ENCODE measurements at places on chromosomes 11 and 22.

- DNase-seq = no peak
Measured at GRCh38 chr11:29676993-29677392, 339.8 kb downstream of the KCNA4 start.

GRCh38 chr11:2269601-2270321 is 627 bp downstream of the ASCL2 start:
- DNase-seq = peak; percentile 44

DNA sequence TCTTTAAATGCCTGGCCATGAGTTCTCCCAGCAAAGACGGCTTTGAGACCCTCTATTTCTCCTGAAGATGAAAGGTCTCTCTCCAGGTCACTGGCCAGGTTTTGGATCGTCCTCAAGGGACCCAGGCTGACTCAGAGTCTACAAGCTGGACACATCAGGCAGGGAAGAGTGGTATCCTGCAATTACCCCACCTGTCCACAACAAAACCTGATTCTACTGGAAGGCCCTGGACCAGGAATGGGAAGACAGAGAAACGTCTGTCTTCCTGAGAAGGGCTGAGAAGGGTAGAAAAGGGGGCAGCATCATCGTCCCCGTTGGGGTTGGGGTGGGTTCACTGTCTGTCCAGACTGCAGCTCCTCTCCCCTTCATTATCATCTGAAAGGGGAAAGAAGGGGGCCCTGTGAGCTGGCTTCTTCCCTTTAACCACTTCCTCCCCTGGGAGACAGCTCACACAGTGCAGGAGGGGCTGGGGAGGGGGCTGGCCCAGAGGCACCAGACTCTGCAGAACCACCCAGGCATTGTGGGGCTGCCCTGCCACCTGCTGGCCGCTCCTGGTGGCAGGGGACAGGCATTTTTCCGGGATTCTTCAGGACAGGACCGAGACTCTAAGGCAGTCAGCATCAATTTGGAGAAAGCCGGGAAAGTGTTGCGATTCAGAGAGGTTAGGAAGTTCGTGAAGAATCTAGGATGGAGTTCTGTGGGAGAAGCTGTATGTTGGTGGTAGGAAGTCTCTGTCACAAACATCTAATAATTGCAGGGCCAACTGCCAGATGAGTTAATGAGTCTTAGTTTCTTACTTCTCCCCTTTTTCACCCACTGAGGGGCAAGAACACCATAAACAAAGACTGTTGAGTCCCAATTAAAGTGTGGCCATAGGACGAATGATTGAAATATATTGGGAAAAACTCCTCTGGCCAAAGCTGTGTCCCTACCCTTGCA is 57.6 kb downstream of the SYN3 start:
- DNase-seq = peak; percentile 17

DNA sequence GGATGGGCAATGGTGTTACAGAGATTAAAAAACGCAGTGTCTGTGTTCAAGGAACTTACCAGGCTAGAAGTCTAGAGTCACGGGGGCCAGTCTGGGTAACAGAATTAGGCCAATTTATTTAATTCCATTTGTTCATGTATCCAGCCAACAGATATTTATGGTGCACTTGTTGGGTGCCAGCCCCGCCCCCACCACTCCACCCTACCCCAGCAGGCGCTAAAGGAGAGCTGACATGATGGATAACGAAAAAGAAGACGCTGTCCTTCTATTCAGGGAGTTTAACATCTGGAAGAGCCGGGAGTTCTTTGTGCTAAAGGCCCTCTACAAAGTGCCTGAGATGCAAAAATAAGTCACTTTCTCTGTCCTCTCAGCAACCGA is 1.1 kb upstream of the BMAL1 start:
- DNase-seq = no peak

- DNase-seq = no peak
Measured at GRCh38 chr11:21552911-21553310, 640.0 kb upstream of the ANO5 start.

DNA sequence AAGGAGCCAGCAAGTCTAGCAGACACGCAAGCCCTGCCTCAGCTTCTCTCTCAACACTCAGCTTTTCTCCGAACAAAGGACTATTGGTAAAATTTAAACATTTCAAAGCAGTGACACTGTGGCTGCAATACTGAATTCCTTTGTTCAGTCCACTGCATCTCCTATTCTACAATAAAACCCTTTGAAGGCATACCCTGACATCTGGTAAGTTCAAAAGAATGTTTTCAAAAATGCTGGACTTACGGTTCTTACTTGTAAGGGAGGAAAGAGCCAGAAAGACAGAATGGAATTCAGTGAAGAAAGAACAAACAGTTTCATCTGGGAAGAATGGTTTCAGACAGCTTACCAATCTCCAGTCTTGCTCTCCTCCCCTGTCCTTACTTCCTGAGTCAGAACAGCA is 12.7 kb upstream of the OR8K1 start:
- no peak for DNase-seq

DNA sequence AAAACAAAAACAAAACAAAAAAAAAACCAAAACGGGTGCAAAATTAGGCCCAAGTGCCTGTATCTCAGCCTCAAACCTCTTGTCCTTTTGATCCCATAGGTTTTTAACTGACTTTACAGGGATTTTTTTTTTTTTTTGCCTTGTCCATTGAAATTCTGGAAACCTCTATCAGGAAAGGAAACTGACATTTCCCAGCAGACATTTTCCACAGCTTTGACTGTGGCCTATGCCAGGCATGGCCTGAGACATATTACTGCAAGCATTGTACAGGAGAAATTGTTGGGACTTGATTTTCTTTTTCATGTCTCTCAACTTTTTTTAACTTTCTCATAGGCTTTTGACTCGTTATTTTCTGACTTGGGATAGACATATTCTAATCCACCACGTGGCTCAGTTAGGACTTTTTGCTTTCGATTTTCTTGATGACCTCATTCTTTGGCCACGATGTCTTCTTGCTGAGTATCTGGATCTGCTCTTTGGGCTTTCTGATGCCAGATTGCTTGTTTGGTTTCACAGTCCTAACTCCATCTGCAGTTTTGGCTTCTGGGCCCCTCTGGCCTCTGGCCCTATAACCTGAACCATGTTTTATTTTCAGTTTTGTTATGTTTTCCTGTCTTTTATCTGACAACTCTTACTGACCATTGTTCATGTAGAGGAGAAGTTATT is 336.1 kb upstream of the C11orf87 start:
- DNase-seq = no peak

GRCh38 chr11:76688146-76688545 is 17.6 kb upstream of the LRRC32 start:
- no peak for DNase-seq

- no peak for DNase-seq
Measured at GRCh38 chr11:114472661-114473060, 33.4 kb downstream of the REXO2 start.

DNA sequence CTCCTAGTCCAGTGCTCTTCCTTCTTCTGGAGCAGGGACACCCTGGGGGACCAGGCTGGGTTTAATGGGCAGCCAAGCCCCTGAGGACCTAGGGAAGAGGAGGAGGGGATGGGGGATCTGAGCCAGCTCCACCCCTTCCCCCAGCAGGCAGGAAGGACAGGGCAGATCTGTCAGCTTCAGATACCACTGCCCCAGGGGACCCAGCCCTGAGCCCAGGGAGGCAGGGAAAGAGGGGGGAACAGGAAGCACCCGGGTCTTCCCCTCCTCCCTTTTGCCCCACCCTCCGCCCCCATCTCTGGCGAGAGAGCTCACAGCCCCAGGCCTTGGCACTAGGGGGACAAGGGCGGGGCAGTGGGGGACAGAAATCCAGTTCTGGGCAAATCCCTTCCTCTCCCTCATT is 11.7 kb upstream of the SOX10 start:
- no peak for DNase-seq

- DNase-seq = no peak
Measured at GRCh38 chr11:1228101-1228821, 5.4 kb downstream of the MUC5B start.

- DNase-seq = no peak
Measured at GRCh38 chr11:75918331-75918730, 103.3 kb downstream of the UVRAG start.

DNA sequence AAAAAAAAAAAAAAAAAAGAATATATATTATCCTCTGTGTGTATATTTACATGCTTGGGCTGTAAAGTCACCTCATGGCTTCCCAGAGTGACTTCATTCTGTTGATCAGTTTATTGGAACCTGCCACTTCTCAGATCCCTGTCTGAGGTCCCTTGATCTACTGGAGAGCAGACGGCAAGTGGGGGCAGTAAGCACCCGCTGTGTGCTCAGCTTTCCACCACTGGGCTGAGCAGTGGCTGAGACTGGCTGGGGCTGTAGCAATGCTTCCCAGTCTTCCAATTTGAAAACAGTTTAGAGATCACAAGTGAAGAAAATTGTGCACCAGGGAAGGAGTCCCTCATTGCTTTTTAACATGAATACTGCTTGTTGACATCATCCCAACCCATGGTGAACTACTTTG is 6.9 kb upstream of the RBM4B start:
- no peak for DNase-seq

GRCh38 chr22:19689408-19689807 is 24.9 kb upstream of the SEPTIN5 start:
- DNase-seq = no peak

- DNase-seq = no peak
Measured at GRCh38 chr11:86938203-86938899, 16.8 kb downstream of the FZD4 start.

GRCh38 chr11:59643390-59643789 is 25.4 kb downstream of the PATL1 start:
- DNase-seq = no peak

DNA sequence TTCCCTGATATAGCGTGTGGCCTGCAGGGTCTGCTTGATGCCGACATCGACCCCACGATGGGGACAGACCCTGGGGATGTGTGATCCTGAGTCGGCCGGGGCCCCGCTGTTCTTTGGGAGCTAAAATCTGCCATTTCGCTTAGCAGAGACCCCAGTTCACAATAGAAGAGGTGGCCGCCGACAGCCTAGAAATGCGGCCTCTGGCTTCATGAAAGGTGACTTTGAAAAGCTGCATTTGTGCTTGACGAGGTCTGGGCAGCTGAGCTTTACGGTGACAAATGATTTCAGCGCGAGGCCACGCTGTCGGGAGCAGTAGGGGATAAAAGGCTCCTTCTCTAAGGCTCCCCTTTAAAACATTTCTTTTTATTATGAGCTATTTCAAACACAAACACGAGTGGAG is 71.7 kb downstream of the RPS6KA4 start:
- no peak for DNase-seq

DNA sequence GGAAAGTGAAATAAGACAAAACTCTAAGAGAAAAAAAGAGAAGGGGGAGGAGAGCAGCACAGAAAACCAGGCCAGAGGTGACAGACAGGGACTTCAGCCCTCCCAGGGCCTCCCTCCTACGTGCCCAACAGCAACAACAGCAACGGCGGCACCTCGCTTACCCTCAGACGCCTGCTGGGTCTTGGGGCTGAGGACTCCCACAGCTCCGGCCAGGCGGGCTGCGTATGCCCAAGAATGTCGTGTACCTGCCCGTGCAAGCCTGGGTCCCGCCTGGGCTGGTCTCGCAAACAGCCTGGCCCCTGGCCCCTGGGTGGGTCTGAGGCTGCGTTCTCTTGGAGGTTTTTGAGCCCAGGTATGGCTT is 30.5 kb downstream of the ARAP1 start:
- DNase-seq = peak; percentile 45

DNA sequence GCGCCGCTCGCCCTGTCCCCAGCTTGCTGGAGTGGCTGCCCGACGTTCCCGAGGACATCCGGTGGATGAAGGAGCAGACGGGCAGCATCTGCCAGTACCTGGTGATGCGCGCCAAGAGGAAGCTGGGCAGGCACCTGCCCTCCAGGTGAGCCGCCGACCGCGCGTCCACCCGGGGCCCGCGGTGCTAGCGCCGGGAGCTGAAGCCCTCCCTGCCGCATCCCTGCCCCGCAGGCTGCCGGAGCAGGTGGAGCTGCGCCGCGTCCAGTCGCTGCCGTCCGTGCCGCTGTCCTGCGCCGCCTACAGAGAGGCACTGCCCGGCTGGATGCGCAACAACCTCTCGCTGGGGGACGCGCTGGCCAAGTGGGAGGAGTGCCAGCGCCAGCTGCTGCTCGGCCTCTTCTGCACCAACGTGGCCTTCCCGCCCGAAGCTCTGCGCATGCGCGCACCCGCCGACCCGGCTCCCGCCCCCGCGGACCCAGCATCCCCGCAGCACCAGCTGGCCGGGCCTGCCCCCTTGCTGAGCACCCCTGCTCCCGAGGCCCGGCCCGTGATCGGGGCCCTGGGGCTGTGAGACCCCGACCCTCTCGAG is 3.3 kb upstream of the CRACR2B start:
- DNase-seq = no peak

GRCh38 chr11:90587896-90588295 is 365.0 kb upstream of the CHORDC1 start:
- no peak for DNase-seq

GRCh38 chr22:25048659-25049647 is 96.4 kb downstream of the KIAA1671 start:
- DNase-seq = peak; percentile 68

DNA sequence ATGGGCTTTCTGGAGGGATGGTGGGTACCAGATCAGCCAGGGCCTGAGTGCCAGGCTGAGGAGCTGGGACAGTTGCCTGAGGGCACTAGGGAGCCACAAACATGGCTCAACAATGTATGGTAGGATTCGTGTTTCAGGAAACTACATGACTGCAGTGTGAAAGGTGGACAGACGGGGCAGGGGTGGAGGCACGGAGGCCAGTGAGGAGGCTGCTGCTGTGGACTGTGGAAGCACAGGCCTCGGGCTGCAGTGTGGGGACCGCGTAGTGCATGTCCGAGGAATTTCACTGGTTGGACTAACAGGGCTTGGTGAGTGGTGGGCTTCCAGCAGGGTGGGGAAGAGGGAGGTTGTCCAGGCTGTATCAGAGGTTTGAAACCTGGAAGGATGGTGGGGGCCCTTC is 7.8 kb downstream of the P2RY2 start:
- DNase-seq = no peak

- no peak for DNase-seq
Measured at GRCh38 chr22:46593996-46594946, 25.9 kb upstream of the GRAMD4 start.

- no peak for DNase-seq
Measured at GRCh38 chr11:105867742-105868141, 154.3 kb downstream of the MSANTD4 start.

- no peak for DNase-seq
Measured at GRCh38 chr22:44185237-44186120, 4.8 kb downstream of the PARVG start.

DNA sequence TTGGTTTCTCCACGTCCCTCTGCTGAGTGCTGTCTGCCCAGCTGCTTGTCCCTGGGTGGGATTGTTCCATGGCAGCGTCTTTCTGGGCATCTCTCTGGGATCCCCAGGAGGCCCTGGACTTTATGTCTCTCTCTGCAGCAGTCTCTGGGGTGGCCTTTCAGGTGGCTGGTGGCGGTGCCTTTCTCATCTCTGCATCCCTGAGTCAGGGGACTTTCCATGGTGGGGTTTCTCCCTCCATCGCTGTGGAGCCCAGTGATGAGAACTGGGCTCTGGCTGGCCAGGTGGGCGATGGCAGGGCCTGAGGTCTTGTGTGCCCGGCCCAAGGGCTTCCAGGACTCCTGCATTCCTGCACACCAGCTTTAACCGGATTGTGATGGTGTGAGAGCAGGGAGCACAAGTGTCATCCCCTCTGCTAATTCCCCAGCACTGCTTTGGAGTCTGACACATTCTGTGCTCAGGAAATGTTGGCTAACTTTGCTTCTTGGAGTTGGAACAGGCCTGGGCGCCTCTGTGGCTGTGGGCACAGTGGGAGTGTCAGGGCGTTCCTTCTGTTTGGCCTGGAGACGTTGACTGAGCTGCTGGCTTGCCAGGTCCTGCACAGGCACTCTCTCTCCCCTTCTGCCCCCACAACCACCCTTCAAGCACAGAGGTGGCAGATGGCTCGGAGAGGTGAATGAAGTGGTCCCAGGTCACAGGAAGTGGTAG is 27.9 kb downstream of the FAM83F start:
- no peak for DNase-seq

- DNase-seq = peak; percentile 26
Measured at GRCh38 chr11:121328176-121328966, 35.8 kb downstream of the SC5D start.
